ENCODE measurements at places on chromosomes 13 and 19.

- peak; percentile 85 for DNase-seq
These were observed 29.2 kb upstream of the TSHZ3 start for GRCh38 chr19:31378404-31378803.

DNA sequence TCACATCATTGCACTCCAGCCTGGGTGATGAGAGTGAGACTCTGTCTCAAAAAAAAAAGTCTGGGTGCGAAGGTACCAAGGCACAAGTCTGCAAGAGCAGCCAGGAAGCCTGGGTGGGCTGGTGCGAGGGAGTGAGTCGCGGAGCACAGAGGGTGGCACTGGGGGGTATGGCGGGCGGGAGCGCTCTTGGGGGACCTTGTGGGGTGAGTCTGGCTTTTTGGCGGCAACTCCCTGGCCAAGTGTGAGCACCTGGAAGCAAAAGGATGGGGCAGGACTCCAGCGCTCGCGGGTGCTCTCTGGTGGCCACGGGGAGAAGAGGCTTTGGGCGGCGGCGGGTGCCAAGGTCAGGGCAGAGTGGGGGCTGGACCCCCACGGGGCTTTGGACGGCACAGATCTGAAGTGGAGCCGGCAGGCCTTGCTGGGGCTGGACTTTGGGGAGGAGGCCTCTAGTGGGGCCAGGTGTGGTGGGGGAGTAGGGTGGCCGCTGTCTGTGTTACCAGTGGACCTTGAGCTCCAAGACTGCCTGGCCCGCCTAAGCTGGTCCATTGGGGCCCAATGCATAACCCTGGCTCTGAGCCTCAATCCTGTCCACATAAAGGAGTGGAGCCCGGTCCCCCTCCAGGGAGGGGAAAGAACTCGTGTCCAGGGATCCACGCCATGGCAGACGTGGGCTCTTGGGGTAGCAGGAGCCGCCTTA lies 1.6 kb downstream of the P2RY11 start:
- no peak for DNase-seq

DNA sequence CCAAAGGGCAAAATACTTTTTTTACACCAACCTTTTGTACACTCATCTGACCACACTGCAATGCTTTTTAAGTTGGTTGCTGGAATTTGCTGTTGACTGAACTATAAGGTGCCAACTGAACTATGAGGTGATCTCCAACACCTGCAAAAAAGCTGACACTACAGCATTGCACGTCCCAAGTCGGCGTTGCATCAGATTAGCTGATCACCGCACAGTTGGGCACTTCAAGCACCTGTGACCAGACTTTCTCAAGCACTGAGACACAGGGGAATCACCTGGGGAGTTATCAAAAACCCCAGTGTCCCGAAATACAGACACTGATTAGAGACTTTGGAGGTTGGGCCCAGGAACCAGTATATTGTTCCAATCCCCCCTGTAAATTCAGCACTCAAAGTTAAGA lies 1.1 kb downstream of the NLRP11 start:
- DNase-seq: no peak

DNA sequence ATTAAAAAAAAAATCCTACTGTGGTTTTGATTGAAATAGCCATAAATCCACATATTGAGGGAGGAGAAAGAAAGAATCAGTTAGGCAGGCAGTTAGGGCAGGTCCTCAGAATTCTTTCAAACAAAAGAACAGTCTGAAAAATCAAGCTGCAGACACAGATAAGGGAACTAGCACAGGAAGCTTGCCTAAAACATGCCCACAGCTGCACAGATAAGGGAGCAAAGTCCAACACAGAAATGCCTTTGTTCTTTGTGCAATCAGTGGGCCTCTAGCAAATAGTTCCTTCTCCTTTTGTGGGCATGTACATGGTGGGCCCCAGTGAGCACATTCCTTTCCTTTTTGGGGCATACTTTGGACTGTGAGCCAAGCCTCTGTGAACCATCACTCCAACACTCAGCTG lies 42.7 kb downstream of the UTP14C start:
- no peak for DNase-seq

- DNase-seq: peak; percentile 38
These were observed at the start of gene CNN1 for GRCh38 chr19:11538232-11539036. CNN1 (plus strand) TSS chr19:11538851; CDS start chr19:11538928, 77 bp downstream.

GRCh38 chr19:49468746-49469447 lies 5.1 kb upstream of the FLT3LG start:
- peak; percentile 34 for DNase-seq

DNA sequence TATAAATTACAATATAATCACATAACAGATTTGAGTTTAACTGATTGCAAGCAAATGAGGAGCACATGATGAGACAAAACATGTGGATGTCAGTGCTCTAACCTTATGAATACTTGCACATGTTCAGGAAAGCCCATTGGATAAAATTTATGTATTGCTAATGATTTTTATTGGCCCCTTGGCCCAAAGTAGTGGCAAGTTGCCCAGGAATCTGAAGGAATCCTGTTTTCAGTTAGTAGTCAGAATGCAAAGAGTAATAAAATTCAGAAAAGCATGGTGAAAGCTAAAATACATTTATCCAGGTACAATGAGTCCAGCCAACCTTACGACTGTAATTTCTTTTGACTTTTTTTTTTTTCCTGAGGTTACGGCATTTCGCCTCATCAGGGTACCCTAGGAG lies 1539.4 kb downstream of the EFNB2 start:
- no peak for DNase-seq

DNA sequence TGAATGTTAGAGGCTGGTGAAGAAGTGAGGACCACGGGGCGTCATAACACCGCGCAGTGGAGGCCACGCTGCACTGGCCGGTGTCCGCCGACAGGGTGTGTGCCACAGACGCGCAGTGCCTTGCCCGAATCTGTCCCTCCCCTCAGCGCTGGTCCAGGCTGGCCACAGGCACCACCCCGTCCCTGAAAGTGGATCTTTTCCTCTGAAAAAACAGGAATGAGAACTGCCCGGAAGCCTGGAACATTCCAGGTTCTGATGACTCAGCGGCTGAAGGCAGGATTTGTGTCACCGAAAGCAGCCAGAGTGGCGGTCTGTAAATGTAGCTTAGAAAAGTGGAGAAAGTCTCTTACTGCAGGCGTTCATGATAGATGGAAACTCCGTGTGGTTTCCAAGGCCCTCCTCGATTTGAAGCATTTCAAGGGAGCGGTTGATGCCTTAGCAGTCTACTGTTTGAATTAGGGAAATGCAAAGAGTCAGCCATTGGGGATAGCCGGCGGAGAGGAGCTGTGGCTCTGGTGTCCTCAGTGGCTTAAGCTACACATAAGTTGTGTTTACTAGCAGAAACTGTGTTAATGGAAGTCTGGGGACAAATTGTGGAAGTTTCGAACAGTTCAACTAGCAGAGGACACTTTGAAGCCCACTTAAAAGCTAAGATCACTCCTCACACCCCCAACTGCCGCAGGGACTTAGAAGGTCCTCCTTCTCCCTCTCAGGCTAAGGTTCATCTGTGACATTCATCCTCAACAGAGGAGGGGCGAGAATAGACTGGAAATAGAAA lies 70.8 kb downstream of the NUFIP1 start:
- peak; percentile 92 for DNase-seq

DNA sequence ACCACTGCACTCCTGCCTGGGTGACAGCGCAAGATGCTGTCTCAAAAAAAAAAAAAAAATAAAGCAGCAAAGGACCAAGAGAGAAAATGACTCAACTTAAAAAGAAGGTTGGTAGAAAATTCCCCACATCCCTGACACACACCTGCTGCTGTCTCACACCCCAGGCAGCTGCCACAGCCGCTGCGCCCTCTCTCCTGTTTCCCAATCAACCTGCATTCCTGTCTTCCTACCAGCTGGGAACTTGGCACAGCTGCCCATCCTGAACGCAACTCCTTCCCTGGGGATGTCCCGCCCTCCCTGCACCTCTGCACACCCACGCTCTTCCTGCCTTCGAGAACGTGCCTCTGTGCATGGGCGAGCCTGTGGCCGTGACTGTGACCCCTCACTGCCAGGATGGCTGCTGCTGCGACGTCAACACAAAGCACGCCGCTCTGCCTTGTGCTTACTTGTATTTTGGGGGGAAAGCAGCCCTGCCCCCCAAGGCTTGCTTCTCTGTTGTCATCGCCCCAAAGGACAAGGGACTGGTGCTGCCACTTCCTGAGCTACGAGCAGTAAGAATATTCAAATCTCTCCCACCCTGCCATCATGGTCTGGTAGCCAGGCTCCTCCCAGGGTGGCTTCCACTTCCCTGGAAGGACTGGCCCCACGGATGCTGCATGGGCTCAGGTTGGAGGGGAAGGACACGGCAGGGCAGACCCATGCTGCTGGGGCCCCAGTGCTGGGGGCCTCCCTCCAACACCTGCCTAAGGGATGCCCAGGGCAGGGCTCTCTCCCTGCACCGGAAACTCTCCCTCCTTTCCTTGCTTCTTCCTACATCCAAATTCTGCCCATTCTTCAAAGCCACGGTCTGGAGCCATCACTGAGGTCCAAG lies 20.7 kb downstream of the SH3GL1 start:
- peak; percentile 65 for DNase-seq

- no peak for DNase-seq
These were observed 8.2 kb upstream of the MEIS3 start for GRCh38 chr19:47427241-47428176.

- no peak for DNase-seq
These were observed 6.4 kb downstream of the ARHGEF7 start for GRCh38 chr13:111121506-111121905.

GRCh38 chr13:22214184-22214583 lies 543.3 kb downstream of the FGF9 start:
- no peak for DNase-seq

GRCh38 chr19:30078381-30078910 lies 136.4 kb downstream of the URI1 start:
- DNase-seq: no peak

GRCh38 chr13:63842102-63842501 lies 2426.5 kb upstream of the PCDH20 start:
- no peak for DNase-seq

DNA sequence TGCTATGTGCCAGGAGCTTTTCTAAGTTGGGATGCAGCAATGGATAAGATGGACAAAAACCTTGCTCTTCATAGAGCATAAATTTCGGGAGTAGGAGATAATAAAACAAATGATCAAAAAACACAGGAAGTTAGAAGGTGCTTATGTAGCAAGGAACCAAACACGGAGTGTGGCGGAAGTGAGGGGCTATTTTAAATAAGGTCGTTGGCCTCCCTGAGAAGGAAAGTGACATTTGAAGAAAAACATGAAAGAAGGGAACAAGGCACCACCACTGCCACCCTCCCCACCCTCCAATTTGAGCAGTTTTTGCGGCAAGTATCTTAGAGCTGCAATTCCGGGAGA lies 3.2 kb upstream of the GSX1 start:
- no peak for DNase-seq

DNA sequence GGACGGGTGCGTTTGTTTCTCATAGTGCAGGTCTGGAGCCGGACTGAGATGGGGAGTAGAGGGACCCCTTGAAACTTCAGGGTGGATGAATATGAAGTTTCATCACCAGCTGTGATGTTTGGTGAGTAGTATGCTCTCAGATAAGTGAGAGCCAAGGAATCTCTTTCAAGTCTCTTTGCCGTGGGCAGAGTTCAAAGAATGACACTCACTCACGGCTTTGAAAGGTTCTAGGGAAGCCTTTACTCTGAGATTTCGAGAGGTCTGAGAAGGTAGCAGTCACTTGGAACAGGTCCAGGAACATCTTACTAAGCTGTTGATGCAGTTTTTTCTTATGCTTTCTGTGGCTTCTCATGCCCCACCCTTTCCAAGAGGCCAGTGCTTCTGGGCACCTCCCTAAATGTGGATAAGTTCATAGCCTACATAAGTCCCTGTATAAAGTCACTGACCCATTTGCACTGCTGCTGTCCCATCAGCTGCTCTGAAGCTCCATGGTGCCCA lies at the start of gene IGFL2:
Gene IGFL2, plus strand, starts transcription at position 448 of the 498 bp plus-strand sequence. Its CDS starts 41 bp downstream, at position 489.
- no peak for DNase-seq

DNA sequence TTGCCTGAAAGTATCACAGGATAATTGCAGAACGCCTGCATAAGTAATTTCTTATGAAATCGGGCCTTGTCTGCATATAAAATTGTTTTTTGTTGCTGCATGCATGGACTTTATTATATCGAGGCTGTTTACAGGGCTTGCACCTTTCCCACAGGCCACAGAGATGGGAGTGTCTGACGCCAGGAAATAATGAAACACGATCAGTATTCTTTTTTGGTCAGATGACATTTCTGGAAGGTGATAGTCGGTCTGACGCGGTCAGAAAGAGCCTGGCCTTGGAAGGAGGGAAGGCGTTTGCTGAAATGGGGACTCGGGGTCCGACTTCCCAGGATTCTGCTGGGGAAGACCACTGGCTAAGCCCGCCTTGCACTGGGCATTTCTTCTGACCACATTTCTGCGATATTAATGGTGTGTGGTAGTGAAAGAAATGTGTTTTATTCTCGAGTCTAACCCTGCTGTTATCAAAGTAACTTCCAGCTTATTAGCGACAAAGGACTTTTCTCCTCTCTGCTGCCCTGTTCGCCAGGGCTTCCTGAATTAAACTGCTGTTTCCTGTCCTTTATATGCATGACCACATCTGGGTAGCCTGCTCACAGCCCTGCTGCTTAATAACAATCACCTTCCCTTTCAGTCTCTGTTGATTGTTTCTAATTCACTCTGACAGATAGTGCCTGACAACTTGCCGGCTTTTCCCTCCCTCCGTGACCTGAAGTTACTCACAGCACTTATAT lies 11.6 kb upstream of the ZNF536 start:
- no peak for DNase-seq

DNA sequence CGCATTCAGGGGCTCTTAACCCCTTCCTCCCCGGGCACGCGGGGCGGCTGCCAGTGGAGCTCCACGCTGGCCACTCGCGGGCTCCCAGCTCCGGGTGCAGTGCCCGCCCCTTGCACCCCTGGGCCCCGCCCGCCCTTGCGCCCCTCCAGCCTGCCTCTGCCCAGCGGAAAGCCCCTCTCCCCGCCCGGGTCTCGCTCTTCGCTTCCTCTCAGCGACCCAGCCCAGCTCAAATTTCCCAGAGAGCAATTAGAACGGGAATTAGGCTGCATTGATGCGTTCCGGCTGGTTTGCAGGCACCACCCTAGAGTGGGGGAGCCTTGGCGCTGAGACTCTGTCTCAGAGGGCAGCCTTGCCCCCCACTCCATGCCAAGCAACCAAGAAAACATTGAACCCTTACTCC lies 1.8 kb upstream of the GSX1 start:
- DNase-seq: no peak

GRCh38 chr13:36666477-36667229 lies 7.2 kb upstream of the SERTM1 start:
- DNase-seq: no peak

GRCh38 chr19:17101686-17102628 lies 26.4 kb downstream of the MYO9B start:
- DNase-seq: no peak

DNA sequence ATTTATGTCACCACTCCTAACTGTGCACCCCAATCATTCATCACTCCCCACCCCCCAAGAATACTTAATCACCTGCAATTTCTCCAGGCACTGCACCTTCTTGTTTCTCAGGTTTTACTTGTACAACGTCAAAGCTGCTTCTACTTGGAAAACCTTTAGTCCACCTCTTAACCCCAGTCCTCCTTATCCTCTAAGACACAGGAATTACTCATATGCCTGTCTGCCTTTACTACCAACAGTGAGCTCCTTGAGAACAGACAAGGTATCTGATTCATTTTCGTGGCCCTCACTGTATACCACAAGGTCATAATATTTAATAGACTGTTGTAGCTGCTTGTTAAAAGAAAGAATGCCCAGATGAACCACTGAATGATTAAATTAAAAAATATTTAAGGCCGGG lies 21.0 kb upstream of the NDFIP2 start:
- no peak for DNase-seq

Data from skeletal muscle cell (primary cell).